ENCODE measurements at places on chromosomes 1 and 21.

DNA sequence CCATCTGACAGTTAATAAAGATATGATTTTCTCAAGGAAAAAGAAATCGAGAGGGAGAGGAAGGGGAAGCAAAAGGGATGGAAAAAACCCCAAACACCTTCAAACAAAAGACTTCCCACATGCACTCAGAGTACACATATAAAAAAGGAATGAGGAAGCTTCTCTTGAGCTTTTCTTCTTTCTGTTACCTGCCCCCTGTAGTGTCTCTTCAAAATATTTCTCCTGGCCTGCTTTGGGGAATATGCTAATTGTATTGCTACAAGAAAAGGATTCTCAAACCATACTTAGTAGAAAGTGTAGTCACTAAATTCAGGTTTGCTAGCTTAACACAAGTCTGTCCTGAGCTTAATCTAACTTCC is 58.7 kb downstream of the KIF14 start:
- no peak for DNase-seq

DNA sequence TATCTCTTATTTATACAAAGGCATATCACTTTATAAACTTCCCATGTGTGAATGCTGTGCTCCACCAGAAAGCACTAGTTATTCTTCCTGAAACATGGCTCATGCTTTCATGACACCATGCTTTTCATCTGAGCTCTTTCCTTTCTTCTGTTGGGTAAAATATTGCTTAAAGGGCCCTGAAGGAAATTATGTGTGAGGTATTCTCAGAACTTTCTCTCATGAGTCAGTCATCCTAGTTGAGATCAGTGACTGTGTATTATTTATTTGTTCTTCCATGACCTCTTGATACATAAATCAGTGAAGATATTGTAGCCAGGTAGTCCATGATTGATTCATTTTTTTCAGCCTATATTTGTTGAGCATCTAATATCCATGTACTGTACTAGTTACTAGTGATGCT is 54.8 kb downstream of the CYP2J2 start:
- no peak for DNase-seq

DNA sequence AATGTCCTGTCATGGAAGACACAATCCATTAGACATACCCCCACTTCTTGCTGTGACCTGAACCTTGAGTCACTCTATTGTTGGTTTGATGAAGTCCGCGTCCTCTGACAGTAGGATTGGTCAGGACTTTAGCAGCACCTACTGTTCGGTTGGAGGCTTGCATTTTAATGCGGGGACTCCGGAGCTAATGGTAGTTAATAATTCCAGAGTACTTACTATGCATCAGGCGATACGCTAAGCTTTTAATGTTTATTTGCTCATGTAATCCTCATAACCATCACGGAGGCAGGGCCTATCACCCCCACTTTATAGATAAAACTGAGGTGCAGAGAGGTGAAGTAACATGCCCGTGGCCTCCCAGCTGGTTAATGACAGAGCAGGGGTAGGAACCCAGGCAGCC is 7.9 kb upstream of the ELF3 start:
- DNase-seq = no peak

GRCh38 chr1:200165493-200166220 is 138.1 kb downstream of the NR5A2 start:
- DNase-seq = no peak

- DNase-seq = no peak
These were observed 36.6 kb downstream of the PLXNA2 start for GRCh38 chr1:208207388-208208131.

DNA sequence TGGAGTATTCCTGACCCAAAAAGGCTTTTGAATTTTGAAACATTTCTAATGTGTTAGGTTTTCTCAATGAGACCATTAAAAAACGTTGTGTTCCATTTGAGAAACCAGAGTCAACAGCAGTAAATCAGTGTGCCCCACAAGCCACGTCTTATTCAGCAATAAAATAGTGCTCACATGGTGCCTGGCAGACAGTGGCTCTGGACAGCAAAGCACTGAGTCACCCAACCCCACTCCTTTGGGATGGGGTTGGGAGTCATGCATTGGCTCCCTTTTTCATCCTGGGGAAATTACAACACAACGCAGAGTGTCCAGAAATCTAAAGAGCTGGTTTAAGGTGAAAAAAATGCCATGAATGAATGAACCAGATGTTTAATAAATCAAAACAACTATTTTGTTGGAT is 46.5 kb downstream of the KCNJ15 start:
- no peak for DNase-seq

- DNase-seq = no peak
These were observed 12.3 kb downstream of the RAB42 start for GRCh38 chr1:28604411-28604810.
